ENCODE measurements at places on chromosomes 1 and 21.
A peak's percentile ranks its signal among the peaks of the same experiment; 100 is the strongest.

DNA sequence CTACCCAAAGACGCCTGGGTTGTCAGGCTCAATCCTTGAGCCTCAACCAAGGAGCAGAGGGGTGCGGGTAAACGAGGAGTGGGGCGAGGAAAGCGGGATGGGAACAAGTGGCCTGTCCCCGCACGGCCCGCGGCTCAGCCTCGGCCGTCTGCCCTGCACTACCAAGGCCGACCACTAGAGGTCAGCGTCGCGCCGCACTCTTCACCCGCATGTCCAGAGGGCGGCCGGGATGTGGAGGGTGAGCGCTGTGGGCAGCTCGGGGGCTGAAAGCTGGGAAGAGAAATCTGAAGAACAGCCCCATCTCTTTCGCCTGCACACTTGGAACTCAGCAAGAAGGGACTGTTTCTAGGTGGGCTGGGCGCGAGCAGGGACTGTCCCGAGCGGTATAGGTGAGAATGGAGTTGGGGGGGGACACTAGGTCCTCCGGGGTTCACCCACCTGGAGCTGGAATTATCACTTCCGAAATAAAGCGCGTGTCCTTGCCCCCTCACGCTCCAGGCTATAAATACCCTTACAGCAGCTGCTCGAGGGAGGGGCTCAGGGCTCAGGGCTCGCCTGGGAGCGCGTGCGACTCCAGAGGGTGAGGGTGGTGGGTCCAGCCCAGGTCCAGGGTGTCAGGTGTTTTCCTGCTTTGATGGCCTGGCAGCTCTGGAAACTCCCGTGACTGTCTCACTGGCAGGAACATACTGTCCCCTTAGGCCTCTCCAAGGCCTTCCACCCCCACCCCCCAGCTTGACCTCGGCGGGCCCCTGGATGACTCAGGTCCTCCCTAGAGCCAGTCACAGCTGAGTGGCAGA is 9.8 kb downstream of the SLC30A2 start:
- DNase-seq = peak; percentile 74

GRCh38 chr1:217138173-217138765 is 415.0 kb upstream of the ESRRG start:
- DNase-seq = no peak

- DNase-seq = no peak
These were observed 150.6 kb downstream of the RWDD3 start for GRCh38 chr1:95384567-95384966.

- DNase-seq = no peak
These were observed 15.1 kb downstream of the SH2D2A start for GRCh38 chr1:156801409-156802121.

DNA sequence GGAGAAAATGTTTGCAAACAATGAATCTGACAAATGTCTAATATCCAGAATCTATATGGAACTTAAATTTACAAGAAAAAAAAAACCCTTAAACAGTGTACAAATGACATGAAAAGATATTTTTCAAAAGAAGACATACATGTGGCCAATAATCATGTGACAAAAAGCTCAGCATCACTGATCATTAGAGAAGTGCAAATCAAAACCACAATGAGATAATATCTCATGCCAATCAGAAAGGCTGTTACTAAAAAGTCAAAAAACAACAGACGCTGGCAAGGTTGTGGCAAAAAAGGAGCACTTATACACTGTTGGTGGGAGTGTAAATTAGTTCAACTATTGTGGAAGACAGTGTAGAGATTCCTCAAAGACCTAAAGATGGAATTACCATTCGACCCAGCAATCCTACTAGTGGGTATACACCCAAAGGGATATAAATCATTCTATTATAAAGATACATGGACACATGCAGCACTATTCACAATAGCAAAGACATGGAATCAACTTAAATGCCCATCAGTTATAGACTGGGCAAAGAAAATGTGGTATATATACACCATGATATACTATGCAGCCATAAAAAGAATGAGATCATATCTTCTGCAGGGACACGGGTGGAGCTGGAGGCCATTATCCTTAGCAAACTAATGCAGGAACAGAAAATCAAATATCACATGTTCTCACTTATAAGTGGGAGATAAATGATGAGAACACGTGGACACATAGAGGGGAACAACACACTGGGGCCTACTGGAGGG is 123.2 kb downstream of the PTPRC start:
- DNase-seq = no peak

DNA sequence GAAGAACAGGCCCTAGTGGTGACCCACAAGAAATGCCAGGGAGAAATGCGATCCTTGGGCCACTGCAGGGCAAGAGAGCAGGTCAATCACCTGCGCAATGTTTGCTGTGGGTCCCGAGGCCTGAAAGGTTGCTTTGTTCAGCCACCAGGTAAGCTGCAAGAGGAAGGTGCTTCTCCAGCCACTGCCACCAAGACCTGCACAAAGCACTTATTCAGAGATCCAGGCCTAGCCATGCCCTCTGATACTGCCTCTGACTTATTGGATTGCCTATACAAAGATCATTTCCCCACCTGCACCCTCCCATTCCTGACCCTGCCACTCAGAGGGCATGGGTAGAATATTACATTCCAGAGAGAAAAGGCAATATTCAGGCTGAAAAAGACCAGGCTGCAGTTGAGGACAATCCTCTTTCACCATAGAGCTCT is 349.4 kb upstream of the NFIA start:
- no peak for DNase-seq

GRCh38 chr1:34328281-34328799 is 151.6 kb downstream of the C1orf94 start:
- no peak for DNase-seq

DNA sequence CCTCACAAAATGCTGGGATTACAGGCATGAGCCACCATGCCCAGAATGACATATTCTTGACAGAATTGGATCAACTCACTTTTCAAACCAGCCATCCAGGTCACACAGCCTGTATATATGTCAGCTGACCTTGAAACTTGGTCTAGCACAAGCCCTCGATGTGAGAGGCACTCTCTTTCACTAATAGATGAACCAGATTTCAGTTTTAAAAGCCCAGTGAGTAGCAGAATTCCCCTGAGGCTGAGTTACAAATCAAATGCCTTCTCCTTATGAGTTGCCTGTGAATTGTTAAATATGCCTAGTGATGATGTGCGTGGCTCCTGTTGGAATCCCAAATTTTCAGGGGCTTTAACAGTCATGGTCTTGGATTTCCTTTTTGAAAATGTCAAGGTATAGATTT is 88.7 kb downstream of the CD247 start:
- DNase-seq = no peak

GRCh38 chr1:245873883-245874671 is 633.0 kb downstream of the SMYD3 start:
- no peak for DNase-seq

DNA sequence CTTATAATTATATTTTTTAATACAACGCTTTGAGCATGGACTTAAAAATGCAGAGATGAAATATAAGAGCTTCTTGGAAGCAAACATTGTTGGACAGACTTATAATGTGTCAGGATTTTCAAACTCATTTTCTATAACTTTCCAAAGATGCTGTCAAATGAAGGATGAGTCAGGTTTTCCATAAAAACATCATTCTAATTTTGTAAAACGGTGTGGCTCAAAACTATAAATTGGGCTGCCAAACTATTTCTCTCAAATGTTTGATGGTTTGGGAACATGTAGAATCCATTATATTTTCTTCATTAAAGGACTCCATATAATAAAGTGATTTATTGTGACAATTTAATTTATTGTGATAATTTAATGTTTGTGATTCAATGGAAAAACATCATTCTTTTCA is 511.2 kb downstream of the USP25 start:
- DNase-seq = no peak

DNA sequence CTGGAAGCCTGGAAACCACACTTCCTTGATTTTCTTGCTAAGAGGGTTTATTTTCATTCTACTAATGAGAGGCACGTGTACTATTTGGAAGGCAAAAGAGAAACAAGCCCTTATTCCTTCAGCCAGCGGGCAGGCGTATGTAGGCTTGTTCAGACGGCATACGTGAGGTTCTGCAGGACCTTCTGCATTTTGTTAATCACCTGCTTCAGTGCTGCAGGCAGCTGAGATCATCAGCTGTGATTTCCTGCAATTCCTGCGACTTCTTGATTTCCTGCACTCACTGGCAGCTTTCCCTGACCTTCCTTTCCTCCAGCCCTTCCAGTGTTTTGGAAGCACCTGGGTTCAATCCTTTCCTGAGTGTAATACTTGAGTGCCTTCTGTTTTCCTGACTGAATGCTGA is 43.4 kb downstream of the TSNAX start:
- DNase-seq = no peak
